Suppressor macrophage (primary cell): ENCODE measurements at places on chromosomes 1 and 21.

DNA sequence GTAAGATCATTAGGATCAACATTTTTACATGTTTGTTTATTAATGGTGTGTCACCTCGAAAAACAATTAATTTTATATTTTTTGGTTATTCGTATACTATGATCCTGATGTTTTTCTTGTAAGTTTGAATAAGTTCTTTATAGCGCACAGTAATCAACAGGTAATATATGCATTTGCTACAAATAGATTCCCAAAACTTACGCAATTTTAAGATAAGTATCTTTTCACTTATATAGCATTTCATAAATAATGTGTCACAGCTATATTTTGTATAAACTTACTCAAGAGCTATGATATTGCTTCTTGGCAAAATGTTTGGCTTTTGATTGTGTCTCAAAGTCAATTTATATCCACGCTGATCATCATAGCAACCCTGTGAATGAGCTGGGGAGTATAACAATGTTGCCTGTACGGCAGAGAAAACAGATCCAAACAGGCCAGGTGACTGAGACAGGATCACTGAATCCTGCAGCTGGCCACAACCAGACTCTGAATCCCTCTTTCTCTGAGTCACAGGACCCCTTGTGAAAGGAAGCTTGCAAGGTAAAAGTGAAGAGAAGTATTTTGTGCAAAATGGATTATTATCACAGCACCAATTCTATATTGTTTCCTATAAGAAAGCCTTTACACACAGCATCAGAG is 48.6 kb downstream of the GNG12 start:
- no peak for DNase-seq

GRCh38 chr1:38340409-38340808 is 293.8 kb upstream of the POU3F1 start:
- no peak for DNase-seq

GRCh38 chr1:107572674-107573211 is 392.2 kb downstream of the VAV3 start:
- no peak for DNase-seq

DNA sequence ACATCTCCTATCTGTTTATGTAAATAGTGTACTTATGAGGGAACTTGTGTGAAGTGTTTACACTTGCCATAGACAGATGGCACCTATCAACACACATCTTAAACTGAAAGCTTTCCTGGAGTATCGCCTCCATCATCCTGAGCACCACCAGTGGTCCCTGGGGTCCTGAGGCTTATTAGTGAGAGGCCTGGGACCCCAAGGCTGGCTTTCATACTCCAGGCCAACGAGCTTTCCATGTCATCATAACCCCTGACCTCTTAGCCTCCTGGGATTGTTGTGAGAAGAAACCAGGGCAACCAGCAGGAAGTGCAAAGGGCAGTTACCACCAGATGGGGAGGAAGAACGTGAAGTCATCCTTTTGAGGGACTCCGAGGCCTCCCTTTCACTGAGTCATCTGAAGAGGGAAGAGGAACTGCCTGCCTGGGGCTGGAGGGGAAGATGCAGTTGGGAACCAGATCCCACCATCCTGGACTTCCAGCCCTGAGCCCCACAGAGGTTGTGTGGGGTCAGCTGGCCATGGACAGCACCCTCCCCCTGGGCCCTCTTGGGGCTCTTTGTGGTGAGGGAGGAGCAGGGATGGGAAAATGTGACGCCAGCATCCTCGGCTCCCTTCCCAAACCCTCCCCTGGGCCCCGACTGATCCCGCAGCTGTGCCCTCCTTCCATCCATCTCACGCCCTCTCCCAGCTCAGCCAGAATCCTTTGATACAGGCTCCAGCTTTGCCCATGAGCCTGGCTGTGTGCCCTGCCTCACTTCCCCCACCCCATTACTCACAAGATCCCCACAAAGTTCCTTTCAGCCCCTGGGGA is 5.8 kb downstream of the INKA2 start:
- peak; percentile 86 for DNase-seq

- DNase-seq: no peak
Observed at GRCh38 chr1:81455481-81455880, 345.3 kb upstream of the ADGRL2 start.

DNA sequence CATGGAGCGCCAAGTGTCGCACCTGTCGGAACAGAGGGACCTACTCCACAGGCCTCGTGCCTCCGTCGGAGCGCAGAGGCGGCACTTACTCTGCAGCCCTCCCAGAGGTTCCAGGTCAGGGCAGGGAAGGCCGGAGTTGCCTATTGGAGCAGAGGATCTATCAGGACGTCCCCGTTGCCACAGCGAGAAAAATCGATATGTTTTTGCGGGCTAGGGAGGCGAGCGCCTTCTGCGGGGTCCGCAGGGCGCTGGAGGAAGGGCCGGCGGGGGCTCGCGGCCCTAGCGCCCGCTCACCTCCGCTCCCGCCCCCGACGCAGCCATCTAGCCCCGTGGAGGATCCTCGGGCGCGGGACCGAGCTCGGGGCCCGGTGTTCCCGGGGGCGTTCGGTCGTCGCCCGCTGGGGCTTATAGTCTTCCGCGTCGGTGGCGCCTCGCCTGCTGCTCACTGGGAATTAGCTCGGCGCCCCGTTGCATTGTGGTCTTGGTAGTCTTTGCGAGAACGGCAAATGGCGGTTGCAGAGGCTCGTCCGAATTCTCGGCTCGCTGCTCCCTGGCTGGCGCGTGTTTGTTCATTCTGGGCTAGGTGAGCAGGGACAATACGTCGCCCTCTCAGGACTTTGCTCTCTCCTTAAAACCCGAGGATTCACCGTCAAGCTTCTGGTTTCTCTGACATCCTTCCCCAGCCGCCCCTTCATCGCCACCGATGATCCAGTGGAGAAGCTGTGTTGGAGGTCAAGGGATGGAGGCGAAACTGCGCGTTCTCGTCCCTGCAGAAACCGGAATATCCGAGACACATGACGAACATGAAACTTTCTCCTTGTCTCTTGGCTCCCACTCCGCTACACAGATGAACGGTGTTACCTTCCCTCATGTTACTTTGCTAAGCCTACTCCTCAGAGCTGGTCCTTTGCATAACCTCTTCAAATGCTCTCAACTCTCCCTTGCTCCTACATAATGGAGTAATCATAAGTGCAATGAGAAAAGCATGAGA is at the start of gene JTB:
Gene JTB (minus strand): TSS at position 425 of the 991 bp plus-strand sequence. CDS start 422 bp downstream, at position 3.
- DNase-seq: peak; percentile 93

GRCh38 chr1:248758352-248758751 is 2.8 kb upstream of the LYPD8 start:
- DNase-seq: no peak

- DNase-seq: no peak
Observed at GRCh38 chr1:77056525-77056924, 162.7 kb downstream of the PIGK start.

- peak; percentile 66 for DNase-seq
Observed at GRCh38 chr1:39196244-39197215, 8.0 kb upstream of the MACF1 start.

DNA sequence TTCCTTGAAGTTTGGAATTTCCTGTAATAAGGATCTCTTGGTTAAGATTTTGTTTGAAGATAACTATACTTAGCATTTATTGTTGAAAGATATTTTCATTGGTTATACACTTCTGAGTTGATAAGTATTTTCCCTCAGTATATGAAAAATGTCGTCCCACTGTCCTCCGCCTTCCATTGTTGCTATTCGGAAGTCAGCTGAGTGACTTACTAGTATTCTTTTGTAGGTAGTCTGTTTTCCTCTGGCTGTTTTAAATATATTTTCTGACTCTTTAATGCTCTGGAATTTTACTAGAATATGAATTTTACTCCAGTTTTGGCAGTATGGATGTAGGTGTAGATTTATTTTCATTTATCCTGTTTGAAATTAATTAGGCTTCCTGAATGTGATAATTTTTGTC is 498.7 kb upstream of the NFIA start:
- no peak for DNase-seq

DNA sequence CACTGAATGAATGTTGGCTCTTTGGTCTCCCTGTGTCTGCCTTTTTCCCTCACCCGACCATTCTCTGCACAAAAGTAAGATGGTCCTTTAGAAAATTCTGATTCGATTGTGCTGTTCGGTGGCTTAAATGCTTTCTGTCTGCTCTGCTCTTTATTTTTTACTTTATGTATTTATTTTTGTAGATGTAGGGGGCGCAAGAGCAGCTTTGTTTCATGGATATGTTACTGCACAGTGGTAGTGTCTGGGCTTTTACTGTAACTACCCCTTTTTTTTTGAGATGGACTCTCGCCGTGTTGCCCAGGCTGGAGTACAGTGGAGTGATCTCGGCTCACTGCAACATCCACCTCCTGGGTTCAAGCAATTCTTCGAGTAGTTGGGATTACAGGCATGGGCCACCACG is 15.7 kb downstream of the NLRP3 start:
- DNase-seq: no peak

GRCh38 chr1:181778640-181779260 is 282.8 kb downstream of the ZNF648 start:
- no peak for DNase-seq

DNA sequence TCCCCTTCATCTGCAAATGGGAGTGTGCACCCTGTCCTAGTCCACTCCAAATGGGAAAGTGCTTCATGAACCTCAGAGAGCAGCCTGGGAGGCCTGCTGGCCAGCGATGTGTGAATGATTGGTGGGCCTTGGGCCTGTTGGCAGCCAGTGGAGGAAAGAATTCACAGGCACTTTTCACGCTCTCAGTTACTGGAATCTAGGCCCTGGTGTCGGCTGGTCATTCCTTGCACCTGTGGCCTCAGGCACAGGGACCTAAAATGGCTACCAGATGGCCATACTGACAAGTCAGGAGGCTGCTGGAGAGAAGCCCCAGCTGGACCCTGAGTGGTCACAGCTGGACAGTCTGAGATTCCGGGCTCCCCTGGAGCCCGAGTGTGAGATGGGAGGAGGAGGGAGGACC is 18.4 kb upstream of the EDN2 start:
- no peak for DNase-seq

DNA sequence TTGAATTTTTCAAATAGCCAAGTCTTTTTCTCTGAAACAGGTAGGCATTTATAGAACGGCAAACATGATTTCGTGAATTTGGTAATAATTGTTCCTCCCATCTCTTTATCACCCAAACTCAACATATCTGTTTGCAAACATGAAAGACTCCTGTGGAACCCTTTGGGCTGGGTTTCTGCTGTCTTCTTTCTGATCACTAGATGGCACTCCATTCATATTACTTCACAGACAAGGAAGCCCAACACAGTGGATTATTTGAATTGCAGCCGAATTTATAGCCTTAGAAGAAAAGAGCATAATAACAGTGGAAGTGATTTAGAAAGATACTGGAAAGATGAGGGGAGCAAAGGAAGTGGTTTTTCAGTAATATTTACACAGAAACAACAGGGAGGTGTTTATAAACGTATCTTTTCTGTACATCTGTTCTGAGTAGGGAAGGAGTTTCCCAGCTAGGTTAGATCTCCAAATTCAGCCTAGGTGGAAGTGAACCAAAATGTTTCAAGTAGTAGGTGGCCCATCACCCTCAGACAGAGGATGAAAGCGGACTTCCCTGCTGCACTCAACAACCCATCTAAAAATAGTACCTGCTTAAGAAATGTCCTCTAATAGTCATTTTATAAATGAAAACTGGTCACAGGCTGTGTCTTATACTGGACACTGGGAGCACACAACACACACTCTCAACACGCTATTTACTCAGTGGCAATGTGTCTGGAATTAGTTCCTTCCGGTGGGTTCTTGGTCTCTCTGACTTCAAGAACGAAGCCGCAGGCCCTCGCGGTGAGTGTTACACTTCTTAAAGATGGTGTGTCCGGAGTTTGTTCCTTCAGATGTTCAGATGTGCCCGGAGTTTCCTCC is 67.6 kb downstream of the MAP3K21 start:
- DNase-seq: peak; percentile 46

- DNase-seq: no peak
Observed at GRCh38 chr1:208604295-208604694, 360.1 kb upstream of the PLXNA2 start.

GRCh38 chr1:180931529-180931928 is 18.8 kb downstream of the KIAA1614 start:
- no peak for DNase-seq

DNA sequence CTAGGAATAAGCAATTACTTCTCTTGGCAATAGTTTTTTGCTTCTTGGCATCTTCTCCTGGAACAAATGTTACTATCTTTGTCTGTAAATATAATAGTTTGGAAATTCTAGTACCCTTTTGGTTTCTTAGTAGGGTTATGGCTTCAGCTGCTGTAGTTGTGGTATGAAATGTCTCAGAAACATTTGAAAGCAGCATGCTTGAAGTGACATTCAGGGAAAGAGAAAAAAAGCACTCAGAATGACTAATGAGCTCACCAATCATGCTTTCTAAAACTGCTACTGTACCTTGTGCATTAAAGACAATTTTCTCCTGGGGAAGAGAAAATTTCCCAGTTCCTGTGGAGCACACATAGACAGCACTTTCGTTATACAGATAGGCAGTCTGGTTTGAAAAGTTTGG is 21.0 kb downstream of the NUP133 start:
- no peak for DNase-seq

GRCh38 chr1:29413661-29414060 is 177.3 kb downstream of the PTPRU start:
- DNase-seq: no peak

- DNase-seq: no peak
Observed at GRCh38 chr1:213570487-213570886, 417.3 kb upstream of the PROX1 start.

GRCh38 chr1:9275161-9275560 is 17.5 kb upstream of the SPSB1 start:
- DNase-seq: peak; percentile 55

DNA sequence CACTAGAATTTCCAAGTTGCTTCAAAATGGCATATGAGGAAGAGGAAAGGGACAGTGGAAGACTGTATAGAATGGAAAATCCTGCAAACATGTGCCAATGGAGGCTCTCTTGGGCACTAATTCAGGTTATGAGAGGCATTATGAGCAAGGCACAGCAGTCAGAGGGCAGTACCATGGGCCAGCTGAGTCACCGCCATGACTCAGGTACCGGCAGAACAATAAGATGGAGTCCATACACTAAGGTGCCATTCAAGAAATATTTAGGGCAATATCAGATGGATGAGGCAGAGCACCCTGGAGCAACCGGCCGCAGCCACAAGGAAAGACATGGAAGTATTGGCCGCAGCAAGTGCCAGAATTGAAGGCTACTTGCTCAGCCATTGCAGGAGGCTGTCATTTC is 25.6 kb upstream of the VAV3 start:
- DNase-seq: no peak

- DNase-seq: no peak
Observed at GRCh38 chr1:65082346-65083040, 65.5 kb upstream of the AK4 start.

- DNase-seq: no peak
Observed at GRCh38 chr1:7403265-7404045, 367.6 kb upstream of the VAMP3 start.

DNA sequence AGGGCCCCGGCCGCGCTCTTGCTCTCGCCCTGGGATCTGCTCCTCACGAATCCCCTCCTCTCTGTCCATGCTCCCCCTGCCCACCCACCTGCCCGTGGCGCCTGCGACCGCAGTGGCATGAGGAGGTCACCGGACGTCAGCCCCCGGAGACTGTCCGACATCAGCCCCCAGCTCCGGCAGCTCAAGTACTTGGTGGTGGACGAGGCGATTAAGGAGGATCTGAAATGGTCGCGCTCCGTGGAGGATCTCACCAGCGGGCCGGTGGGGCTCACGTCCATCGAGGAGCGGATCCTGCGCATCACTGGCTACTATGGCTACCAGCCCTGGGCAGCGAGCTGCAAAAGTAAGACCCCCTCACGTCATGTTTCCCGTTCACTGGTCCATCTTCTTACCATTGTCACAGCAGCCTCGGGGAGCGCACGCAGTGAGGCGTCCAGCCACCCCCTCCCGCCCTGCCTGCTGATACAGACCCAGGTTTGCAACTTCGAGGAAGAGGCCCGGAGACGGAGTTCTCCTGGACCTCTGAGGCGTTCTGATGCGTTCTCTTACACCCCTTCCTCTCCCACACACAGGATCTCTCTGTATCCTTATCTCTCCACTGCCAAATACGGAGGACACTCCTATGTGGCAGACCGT is 1.1 kb downstream of the SLC35F3 start:
- DNase-seq: no peak
